ENCODE measurements at places on chromosomes 1 and 21. TPM values are rescaled to one million over a fixed set of nuclear protein-coding genes. Genes with fewer than 3 reads are reported as not detected.

SPATA45 gene
- 0.42 TPM for total RNA-seq

FCRLB gene
- total RNA-seq, result 1.6 TPM

NR1I3 gene
- total RNA-seq, result not detected

LDLRAD2 gene
- 0.02 TPM for total RNA-seq

LEPROT gene
- total RNA-seq, result 54.7 TPM

FCAMR gene
- total RNA-seq, result not detected

GNG5 gene
- total RNA-seq, result 212 TPM

CREB3L4 gene
- 9.0 TPM for total RNA-seq

MCOLN2 gene
- 2.1 TPM for total RNA-seq

LYPD8 gene
- 0.12 TPM for total RNA-seq

CRNN gene
- total RNA-seq, result not detected

ANKRD45 gene
- total RNA-seq, result not detected

LCE1B gene
- total RNA-seq, result not detected

VN1R5 gene
- not detected for total RNA-seq

FCRL6 gene
- not detected for total RNA-seq

Measured in A549 treated with dexamethasone at 1 μM for 4 hours (cell line).